ENCODE measurements at places on chromosomes 16 and 17.

GRCh38 chr16:11316331-11317015, 28.8 kb upstream of the RMI2 start:
- no peak for DNase-seq

- no peak for DNase-seq
Observed at GRCh38 chr16:52553322-52553721, 6.4 kb upstream of the TOX3 start.

- DNase-seq: no peak
Observed at GRCh38 chr17:48600244-48601098, 4.3 kb downstream of the HOXB6 start.

DNA sequence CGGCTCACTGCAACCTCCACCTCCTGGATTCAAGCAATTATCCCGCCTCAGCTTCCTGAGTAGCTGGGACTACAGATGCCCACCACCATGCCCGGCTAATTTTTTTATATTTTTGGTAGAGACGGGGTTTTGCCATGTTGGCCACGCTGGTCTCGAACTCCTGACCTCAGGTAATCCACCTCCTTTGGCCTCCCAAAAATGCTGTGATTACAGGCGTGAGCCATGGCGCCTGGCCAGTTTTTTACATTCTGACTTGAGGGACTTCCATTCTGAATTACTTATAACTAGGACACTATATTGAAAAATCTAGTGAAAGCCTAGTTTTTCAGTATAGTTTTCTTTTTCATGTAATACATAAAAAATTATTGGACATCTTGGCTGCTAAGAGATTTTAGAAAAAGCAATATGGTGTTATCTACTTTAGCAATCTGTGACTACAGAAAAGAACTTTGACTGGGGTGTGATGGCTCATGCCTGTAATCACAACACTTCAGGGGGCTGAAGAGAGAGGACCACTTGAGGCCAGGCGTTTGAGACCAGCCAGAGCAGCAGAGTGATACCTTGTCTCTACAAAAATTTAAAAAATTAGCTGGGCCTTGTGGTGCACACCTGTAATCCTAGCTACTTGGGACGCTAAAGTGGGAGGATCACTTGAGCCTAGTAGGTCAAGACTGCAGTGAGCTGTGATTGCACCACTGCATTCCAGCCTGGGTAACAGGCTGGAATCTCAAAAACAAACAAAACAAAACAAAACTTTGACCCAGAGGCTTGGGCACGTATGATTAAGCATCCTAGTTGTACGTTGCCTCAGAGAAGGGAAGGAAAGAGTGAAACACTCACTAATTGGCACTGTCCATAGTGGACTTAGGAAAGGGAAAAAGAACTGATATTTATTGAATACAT, 26.8 kb upstream of the GOSR1 start:
- DNase-seq: no peak

- peak; percentile 76 for DNase-seq
Observed at GRCh38 chr17:48231995-48232959, 124.7 kb downstream of the SNX11 start.

DNA sequence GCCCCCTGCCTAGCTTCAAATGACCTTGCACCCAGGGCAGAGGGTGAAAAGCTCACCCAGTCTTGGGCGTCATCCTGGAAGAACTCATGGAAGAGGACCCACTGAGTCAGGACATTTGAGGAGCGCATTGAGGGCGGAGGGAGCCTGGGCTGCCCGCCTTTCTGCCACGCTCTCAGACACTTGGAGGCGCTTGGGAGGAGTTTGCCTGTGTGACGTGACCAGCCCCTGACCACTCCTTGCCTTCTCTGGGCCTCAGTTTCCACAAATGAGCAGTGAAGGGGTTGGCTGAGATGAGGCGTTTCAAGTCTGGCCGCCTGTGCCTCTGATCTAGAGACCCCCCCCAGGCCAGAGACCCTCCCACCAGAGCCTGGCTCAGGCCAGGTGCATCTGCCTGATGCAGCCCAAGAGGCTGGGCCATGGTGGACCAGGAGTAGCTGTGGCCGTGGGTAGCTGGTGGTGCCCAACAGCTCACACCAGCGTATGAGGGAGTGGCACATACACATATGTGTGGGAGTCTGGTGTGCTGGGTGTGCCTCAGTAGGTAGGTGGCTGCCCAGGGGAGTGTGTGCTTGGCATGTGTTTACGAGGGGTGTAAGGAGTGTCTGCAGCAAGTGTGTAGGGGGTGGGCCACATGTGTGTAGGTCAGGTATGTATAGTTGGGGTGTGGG, 80.2 kb upstream of the TOB1 start:
- no peak for DNase-seq

- DNase-seq: no peak
Observed at GRCh38 chr17:37802061-37802595, 57.3 kb upstream of the HNF1B start.

- DNase-seq: no peak
Observed at GRCh38 chr17:77376795-77377709, 236.3 kb downstream of the SEC14L1 start.

GRCh38 chr16:85220964-85221731, 108.9 kb upstream of the CIBAR2 start:
- no peak for DNase-seq

DNA sequence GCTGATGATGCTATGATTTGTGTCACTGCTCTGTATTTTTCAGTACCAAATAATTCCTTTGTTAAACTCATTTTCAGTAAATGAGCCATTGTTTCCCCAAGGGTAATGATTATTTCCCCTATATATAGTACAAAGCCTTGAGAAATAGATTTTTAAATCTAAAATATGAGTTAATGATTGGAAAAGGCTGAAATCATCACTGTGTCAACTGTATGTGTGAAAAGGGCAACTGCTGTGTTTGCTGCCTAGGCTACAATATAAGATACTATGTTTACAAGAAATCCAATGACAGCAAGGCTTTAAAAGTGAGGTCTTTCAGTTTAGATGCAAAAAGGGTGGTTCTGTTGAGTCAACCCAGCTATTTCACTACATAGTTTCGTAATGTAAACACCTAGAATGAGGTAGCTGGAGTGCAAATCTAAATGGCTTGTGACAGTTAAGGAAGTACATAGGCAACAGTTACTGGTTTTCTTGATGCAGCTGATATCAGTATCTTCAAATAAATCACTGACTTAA, 15.3 kb downstream of the NLK start:
- DNase-seq: no peak

DNA sequence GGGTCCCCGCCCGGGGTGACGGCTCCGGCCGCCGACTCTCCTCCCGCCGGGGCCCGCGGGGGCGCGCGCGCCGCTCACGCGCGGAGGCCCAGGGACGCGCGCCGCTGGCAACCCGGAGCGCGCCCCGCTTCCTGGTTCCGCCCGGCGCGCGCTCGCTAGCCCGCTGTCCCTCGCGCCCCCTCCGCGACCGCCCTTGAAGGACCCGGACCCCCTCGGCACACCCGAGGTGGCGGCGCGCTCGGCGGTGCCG, at the start of gene STAT5B:
Gene STAT5B, minus strand, starts transcription at position 33 of the 250 bp plus-strand sequence. CDS start 44,264 bp downstream, outside the sequence.
- DNase-seq: peak; percentile 28

DNA sequence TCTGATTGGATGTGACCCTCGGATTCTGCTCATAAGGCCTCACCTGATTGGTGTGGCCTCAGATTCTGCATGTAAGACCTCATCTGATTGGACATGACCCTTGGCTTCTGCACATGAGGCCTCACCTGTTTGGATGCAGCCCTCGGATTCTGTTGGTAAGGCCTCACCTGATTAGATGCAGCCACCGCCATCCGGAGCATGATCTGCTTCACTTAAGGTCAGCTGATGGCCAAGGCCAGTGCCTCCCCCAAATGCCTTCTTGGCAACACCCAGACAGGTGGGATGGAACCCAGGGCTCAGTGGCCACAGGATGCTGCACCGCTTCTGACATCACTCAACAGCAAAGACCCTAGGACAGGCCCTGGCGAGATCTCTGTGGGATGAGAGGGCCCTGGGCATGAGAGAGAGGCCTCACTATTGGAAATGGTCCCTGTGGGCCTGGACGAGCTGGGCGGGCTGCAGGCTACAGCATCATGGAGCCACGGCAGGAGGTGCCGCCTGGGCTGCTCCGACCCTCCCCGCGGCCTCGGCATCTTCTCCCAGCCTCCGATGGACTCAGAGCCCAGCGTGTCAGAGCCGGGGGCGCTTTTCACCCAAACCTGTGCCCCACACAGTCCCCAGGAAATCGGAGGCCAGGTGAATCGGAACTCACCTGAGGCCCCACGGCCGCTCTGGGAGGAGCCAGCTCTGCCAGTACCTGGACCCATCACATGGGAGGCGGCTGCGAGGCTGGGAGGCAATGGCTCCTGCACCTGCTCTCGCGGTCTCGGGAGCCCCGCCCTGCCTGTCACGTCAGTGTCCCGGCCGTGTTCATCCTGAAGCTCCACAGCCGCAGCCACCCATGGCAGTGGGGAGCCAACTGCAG, 60.9 kb upstream of the ZNF469 start:
- no peak for DNase-seq

DNA sequence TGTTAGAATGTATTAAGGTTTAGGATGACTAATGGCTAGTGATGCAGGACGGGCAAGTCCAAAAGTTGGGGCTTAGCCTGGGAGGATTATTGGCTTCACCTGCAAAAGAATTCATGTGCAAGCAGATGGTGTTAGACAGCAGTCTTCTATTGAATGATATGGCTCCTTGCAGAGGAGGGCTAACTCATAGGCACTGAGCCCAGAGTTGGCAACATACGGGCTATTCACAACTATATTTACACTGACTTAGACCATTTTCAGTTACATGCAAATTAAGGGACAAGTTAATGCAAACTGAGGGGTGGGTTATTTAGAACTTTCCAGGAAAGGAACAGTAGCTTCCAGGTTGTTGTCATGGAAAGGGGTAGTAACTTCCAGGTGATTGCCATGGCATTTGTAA, 1017.1 kb upstream of the EEF2KMT start:
- no peak for DNase-seq

DNA sequence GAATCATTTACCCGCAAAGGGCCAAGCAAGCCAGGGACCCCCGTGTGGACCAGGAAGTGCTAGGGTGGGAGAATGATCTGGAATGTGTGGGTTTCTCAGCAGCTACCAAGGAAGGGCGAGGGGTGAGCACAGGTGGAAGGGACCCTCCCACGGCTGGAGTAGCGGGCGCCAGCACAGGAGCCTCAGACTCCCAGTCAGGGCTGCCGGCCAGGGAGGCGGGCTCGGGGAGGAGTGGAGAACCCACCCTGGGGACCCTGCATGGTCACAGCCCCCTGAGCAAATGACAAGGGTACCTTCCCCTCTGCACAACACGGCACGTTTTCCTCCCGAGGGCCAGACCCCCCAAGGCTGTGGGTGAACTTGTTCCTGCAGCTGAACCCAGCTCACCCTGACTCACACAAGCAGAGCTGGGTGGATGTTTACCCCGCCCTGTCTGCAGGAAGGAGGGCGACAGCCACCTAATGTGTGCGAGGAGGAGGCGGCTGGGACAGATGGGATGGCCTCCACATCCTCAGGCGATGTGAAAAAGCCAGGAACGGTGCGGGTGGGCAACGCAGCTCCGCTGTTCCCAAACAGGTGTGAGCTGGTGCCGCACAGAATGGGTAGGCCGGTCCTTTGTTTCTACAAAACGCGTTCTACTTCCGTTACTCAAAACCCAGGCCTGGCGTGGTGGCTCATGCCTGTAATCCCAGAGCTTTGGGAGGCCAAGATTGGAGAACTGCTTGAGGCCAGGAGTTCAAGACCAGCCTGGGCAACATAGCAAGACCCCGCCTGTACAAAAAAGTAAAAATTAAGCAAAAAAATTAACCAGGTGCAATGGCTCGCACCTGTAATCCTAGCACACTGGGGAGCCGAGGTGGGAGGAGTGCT, 6.2 kb downstream of the ECI1 start:
- no peak for DNase-seq

DNA sequence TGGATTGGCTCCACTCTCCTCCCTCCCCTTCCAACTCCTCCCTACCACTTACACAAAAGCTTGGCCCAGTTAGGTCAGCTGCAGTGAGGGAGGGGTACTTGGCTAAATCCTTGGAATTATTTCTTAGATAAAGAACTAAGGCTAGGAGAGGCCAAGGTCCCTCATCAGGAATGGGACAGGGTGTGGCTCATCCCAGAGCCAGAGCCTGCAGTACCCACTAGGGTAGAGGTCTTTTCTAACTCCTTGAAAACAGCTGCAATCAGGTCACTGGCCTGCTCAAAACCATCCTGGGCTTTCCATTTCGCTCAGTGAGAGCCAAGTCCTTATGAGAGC, 1.9 kb upstream of the SLC46A1 start:
- no peak for DNase-seq

DNA sequence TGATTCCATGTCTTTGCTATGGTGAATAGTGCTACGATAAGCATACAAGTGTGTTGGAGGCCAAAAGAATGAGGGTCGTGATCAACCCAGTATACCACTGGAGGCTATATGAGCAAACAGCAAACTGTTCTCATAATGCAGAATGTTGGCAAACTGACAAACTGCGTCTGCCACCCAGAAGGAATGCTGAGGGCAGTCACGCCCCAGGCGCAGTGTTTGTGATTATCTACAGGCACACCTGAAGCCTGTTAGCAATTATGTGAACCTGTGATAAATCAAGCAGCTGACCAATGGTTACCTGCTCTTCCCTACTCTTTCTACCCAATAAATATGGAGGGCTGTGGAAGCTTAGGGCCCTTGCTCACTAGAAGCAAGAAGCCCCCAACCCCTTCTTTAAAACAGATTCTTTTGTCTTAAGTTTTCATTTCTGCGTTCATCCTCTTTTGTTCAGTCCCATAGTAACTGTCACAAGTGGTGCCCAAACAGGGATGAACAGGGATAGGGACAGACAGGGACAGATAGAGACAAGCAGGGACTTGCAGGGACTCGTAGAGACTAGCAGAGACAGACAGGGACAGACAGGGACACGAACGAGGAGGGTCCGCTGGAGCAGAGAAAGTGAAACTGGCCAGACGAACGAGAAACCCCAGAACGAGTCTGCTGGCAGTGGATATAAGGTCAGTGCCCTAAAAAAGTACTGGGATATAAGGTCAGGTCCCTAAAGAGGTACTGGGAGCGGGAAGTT, 25.1 kb downstream of the CD300LG start:
- DNase-seq: no peak

DNA sequence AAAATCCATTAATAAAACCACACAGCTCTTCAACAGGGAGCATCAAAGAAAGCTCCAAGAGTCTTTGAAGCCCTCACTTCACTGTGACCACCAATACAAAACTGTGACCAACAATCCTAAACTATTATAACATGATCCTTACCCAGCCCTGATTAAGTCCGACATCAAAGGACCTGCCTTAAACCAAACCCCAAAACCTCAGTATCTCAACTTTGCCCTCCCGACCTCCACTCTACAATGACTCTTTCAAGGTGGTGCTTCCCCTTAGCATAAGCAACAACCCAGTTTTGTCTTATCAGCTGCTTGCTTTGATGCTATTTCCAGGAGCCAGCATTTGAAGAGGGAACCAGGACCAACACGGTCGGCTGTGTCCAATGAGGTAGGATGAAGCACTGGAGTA, 8.5 kb upstream of the PRSS22 start:
- DNase-seq: no peak
